ENCODE measurements at places on chromosomes 3 and 15.

GRCh38 chr3:132461544-132461943 is 44.2 kb downstream of the DNAJC13 start:
- no peak for DNase-seq

DNA sequence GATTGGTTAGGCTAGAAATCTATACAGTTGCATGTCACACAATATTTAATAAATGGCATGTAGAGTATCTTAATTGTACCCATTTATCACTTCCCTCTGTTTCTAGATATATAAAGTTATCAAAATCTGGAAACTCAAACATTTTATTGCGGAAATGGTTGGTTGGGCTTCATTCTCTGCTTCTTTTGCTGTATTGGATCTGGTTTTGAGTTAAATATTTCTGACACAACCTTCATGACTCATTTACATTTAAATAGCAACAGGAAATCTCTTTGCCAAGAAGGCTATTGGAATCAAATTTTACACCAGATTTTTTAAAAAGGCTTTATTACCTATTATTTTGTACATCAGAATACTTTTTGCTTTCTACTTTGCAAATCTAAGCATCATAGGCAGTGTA is 153.8 kb downstream of the EBLN2 start:
- no peak for DNase-seq

DNA sequence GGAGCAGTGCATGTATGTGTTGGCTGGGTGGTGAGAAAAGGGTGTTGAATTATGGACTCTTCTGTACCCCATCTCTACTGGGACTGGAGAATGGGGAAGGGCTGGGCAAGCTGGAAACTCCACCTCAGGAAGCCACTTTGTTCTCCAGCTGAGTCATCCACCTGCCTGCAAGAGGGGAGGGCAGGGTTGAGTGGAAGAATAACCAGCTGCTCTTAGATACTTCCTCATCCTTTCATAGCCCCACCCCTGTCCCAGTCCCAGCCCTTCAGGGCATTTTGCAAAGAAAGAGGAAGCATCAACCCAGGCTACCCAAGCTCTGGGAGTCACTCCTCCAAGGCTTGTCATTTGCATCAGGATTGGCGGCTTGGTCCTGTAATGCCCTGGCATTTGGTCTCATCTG is 33.1 kb downstream of the RAB11A start:
- no peak for DNase-seq

DNA sequence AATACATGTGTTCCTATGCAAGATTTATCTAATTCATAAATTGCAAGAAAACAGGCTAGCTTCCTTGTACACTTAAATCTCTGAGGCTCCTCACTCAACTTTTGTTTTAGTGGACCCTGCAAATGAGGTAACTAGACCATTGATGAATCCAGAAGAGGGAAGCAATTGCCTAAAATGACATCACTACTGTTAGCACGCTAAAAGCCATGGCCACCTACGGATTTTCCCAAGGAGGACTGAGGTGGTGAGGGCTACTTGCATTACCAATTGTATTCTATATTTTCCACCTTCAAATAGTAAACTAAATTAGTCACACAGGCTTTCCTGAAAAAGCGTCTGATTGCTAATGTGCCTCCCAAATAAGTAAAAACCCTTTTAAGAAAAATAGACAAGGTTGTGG is 140.7 kb downstream of the GADL1 start:
- no peak for DNase-seq

- no peak for DNase-seq
These were observed 37.2 kb downstream of the ABHD5 start for GRCh38 chr3:43727930-43728329.

- DNase-seq, result no peak
These were observed 51.9 kb downstream of the GHSR start for GRCh38 chr3:172396400-172396799.

DNA sequence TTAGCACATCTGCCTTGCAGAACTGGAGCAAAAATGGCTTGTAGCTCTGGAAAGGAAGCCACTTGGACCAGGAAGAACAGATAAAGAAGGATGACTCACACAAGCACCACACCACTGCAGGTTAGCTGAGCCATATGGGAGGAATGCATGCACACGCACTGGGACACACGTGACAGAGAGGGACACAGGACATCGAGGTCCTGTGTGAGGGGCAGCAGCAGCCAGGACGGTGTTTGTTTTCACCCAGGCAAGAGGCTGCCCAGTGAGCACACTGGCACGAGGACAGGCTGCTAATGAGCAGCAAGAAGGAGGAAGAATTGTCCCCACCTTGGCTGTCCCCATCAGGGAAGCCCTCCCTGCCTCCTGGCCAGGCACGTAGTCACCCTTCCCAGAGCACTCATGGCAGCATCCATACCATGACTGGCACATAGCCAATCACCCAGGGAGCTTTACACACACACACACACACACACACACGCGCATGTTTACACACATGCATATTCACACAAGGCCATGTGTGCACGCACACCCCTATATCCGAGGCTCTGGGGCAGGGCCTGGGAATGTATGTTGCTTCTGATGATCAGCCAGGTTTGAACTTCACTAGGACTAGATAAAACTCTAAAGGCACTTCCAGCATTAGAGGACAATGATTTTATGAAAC is 24.0 kb upstream of the SPTBN5 start:
- no peak for DNase-seq

- DNase-seq, result no peak
These were observed 35.9 kb upstream of the MRPS22 start for GRCh38 chr3:139307601-139308555.

DNA sequence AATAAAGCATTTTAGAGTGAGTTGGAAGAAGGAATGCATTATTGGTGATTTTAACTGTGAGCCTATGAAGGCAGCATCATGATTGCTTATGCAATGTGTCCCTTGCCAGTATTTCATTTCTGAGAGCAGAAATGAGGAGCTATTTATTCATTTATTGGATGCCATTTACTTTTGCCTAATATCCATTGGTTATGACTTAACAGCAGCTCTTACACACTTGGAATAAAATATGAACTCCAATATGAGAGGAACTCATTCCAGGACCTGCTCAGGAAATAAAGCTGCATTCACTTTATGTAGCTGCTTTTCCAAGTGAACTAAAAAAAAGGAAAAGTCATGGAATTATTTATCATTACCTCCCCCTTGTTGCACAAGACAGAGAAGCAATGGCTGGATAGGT is 280.1 kb downstream of the LRTM1 start:
- no peak for DNase-seq

- DNase-seq, result no peak
These were observed 27.4 kb downstream of the TMOD3 start for GRCh38 chr15:51856714-51857380.

- no peak for DNase-seq
These were observed 18.8 kb downstream of the APH1B start for GRCh38 chr15:63296195-63296594.

GRCh38 chr3:167575000-167575600 is 78.6 kb downstream of the WDR49 start:
- DNase-seq, result no peak
